ENCODE measurements at places on chromosomes 6 and 20. TPM values are rescaled to one million over a fixed set of nuclear protein-coding genes. Genes with fewer than 3 reads are reported as not detected.

Gene MEA1
- total RNA-seq, result 38.0 TPM

Gene BPIFB1
- total RNA-seq, result not detected

Gene OR2J3
- total RNA-seq, result not detected

Gene TTBK1
- 0.93 TPM for total RNA-seq

Gene DEFB124
- total RNA-seq, result not detected

Gene TNXB
- total RNA-seq, result 87.0 TPM

Gene CENPB
- total RNA-seq, result 75.0 TPM

Gene MTG2
- total RNA-seq, result 28.8 TPM

Gene SOBP
- total RNA-seq, result 31.5 TPM

Gene SULF2
- total RNA-seq, result 102 TPM

Gene DAAM2
- total RNA-seq, result 27.8 TPM

Gene SLC17A9
- total RNA-seq, result 4.8 TPM

Gene EFCAB8
- not detected for total RNA-seq

Gene ADTRP
- total RNA-seq, result 68.5 TPM

Gene ECT2L
- total RNA-seq, result not detected

Gene ADGB
- total RNA-seq, result 2.2 TPM

Gene SYCP2
- 1.6 TPM for total RNA-seq

Gene HMGCLL1
- total RNA-seq, result 0.46 TPM

Gene SEMG1
- not detected for total RNA-seq
